ENCODE measurements at places on chromosomes 13 and 19. TPM values are rescaled to one million over a fixed set of nuclear protein-coding genes. Genes with fewer than 3 reads are reported as not detected.

DNA sequence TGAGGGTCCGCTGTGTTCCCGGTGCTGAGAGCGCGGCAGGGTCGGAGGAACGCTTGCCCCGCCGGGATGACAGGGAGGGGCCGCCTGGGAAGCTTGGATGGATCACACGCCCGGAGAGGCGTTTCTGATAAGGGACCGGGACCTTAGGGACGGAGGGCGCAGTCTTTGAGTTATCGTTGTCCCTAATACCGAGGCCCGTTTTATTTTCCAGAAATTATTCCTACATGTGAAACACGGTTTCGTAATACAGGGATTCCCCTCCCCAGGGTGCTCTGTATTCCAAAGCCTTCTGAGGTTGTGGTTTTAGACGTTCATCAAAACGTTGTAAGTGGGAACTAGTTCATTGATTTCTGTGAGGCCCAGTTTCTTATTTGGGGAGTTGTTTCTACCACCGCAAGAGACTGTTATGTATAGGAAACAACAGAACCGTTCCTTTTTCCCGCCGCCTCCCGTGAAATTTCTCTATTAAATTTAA, 752 bp downstream of the PDCD5 start:
- peak; percentile 3 for DNase-seq

NUFIP1 gene
- total RNA-seq = 5.1 TPM

DNA sequence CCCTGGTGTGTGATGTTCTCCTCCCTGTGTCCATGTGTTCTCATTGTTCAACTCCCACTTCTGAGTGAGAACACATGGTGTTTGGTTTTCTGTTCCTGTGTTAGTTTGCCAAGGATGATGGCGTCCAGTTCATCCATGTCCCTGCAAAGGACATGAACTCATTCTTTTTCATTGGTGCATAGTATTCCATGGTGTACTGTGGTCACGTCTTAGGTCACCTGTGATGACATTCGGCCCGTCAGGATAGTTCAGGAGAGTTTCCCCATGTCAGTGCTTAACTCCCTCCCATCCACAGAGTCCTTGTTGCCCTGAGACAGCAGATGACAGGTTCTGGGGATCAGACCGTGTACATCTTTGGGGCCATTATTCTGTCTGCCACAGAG, 8.6 kb downstream of the ZNF444 start:
- DNase-seq = no peak

- no peak for DNase-seq
Measured at GRCh38 chr19:46101293-46101692, 23.2 kb downstream of the IGFL3 start.

ICAM5 gene
- total RNA-seq = 0.66 TPM

DNA sequence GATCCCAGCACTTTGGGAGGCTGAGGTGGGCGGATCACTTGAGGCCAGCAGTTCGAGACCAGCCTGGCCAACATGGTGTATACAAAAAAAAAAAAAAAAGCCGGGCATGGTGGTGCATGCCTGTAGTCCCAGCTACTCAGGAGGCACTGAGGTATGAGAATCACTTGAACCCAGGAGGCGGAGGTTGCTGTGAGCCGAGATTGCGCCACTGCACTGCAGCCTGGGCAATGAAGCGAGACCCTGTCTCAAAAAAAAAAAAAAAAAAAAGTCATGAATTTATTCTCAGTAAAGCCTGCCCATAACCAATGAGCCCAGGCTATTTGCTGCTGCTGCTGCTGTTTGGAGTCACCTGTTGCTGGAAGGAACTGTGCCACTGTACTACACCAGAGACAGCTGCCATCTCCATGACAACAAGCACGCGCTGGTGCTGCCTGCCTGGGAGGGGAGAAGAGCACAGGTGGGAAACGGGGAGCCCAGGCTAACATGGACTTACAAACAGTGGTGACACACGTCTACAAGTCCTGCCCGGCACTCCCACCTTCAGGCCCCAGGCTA, 11.3 kb downstream of the ZFR2 start:
- peak; percentile 51 for DNase-seq

- DNase-seq = no peak
Measured at GRCh38 chr19:21709464-21709863, 57.9 kb downstream of the ZNF100 start.

DNA sequence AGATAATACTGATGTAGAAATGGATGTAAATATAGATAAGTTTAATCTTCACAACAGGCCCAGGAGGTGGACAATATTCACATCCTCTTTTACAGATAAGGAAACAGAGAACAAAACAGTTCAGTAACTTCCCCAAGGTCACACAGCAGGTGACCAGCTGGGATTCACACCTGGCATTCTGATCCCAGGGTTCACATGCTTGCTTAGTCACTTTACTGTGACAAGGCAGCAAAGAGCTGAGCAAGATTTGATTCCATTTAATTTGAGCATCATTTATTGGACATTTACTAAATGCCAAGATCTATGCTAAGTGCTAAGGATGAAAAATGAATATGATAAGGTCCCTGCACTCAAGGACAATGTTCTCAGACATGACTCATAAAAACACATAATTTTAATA, 94.1 kb upstream of the STARD13 start:
- no peak for DNase-seq

GRCh38 chr19:18660051-18660910, 23.2 kb upstream of the CRTC1 start:
- DNase-seq = no peak

NFIX gene
- 4.2 TPM for total RNA-seq

Measured in SK-MEL-5 (cell line).